Activated CD8-positive, alpha-beta memory T cell treated with anti-CD3 and anti-CD28 coated beads for 48 hours (primary cell): ENCODE measurements at places on chromosomes 2 and 18.

GRCh38 chr2:20818820-20819219 lies 4.1 kb downstream of the LDAH start:
- DNase-seq = no peak

GRCh38 chr2:97708048-97708380 lies 5.4 kb upstream of the ZAP70 start:
- DNase-seq = no peak

DNA sequence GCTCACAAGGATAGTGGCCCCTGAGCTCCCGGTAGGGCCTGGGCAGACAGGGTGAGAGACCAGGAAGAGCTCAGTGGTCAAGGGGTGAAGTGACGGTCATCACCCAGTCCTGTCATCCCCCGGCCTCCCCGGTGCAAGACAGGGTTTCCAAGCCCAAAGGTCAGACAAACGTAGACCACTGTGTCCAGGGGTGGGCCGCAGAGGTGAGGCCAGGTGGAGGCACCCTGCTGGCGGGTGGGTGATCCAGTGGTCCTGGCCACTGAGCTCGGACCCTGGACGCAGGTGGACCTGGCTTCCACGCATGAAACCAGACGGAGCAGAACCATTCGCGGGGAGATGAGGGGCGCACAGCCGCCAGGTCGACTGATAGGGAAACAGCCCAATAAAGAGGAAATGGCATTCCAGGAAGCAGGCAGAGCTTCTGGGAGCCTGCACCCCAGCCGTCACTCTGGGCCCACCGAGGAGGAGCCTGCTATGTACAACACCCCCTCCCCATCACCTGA lies 14.4 kb upstream of the SNED1 start:
- DNase-seq = no peak

DNA sequence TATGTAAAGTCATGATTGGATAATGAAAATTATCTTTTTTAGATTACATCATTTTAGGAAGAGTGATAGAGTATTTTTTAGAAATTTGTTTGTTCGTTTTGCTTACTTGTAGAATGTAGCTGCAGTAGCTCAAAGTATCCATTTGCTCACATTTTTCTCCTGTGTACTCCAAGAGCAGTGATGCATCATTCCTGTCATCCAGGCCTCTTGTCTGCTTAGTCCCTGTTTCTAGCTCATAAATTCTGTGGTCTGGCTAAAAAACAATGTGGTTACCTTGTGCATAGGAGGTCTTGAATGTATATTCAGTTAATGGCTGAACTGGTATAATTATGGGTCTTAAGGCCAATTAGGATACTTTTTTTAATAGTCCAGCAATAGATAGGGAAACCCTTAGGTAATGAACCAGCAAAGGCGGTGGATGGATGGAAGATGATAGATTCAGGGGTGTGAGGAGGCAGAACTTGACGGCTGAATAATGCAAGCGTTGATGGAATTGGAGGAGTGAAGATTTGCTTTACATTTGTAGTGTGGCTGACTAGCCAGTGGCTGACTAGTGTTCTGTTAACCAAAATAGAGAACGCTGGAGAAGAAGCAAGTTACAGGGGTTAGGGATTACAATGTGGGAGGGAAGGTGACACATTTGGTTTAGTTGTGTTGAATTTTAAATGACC lies 145.0 kb downstream of the ZNF407 start:
- no peak for DNase-seq

DNA sequence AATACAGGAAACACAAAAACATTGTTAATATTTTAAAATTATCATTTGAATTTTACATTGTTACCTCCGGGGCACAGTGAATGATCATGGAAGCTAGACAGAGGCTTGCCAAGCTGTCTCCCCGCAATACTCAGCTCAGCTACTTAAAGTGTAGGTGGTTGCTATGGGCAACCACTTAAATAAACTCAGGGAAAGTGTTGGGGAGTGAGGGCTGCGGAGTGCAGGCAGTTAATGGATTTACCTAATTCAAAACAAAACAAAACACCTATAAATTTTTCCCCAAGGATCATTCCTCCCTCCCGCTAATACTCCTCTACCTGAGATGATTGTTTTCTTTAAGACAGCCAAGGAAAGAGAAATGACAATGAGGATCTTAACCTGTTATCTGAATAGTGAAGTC lies 349.5 kb downstream of the TGIF1 start:
- no peak for DNase-seq
